ENCODE measurements at places on chromosomes 12 and 14. TPM values are rescaled to one million over a fixed set of nuclear protein-coding genes. Genes with fewer than 3 reads are reported as not detected.

DNA sequence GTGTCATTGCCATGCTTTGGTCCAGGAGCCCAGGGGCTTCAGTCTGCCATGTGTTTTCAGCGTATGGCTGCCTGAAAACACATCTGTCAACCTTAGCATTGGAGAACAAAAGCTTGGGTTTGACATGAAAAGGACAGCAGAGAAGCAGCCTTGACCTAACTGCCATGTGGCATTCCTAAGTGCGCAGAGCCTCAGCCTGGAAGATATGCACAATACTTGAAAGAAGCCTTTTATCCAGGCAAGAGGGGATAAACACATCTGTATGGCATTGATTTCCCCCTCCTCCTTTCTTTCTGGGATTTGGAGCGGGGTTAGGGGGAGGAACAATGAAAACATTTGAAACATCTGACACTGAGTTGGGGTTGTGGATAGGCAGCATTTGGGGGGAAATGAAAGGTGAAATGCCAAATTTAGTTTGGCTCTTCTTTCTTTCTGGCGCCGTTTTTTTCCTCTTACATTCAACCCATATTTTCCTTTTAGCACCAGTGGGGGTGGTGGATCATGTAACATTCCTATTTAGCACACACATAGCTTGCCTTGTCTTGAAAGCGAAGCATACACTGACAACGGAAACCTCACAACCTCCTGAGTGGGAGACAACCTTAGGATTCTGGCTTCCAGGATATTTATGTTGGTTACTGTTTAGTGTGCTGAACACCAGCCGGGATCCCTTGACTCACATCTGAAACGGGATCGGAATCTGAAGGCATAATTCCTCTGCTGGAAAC lies 177.0 kb downstream of the C12orf75 start:
- DNase-seq = no peak

Gene RNASE1
- 1.6 TPM for total RNA-seq

Gene FAM216A
- 18.1 TPM for total RNA-seq

DNA sequence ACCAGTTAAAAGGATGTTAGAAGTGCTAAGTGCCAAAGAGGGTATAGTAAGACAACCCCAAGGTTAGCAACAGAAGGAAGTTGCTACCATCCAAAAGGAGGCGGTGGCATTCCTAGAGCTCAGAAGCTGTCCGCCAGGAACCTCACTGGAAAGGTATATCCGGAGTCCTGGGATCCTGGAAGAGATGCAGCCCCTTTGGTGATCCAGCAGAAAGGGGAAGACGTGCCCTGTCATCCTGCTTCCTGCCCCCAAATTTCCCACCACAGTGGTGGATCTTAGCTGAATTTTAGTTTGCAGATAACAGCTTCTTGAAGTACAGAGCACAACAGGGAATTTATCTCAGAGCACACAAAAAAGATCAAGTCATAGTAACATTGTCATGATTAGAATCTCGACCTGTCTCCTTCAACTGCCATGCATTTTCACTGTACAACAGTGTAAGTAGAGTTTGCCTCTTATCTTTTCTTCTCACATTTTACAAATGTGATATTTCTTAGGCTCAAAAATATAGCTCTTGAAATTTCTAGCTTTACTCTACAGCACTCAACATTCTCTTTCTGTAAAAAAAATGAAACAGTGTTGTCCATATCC lies 526.3 kb downstream of the SOX5 start:
- no peak for DNase-seq

DNA sequence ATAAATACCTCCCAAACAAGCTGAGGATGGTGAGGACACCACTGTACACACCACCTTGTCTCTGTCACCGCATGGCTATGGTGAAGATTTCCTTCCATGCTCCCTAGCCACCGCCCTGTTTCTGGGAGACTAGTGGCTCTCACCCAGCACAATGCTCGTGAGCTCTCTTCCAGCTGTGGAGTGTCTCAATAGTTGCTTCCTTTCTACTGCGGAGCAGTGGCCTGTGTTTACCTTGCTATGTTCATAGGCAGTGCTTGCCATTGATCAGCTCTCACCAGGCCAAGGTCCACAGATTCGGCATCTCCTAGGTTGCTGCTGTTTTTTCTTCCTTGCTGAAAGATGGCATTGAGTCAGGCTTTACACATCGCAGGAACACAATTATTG lies 313.6 kb upstream of the RTL1 start:
- no peak for DNase-seq

- DNase-seq = peak; percentile 58
These were observed 2.1 kb downstream of the KRT83 start for GRCh38 chr12:52319097-52319496.

DNA sequence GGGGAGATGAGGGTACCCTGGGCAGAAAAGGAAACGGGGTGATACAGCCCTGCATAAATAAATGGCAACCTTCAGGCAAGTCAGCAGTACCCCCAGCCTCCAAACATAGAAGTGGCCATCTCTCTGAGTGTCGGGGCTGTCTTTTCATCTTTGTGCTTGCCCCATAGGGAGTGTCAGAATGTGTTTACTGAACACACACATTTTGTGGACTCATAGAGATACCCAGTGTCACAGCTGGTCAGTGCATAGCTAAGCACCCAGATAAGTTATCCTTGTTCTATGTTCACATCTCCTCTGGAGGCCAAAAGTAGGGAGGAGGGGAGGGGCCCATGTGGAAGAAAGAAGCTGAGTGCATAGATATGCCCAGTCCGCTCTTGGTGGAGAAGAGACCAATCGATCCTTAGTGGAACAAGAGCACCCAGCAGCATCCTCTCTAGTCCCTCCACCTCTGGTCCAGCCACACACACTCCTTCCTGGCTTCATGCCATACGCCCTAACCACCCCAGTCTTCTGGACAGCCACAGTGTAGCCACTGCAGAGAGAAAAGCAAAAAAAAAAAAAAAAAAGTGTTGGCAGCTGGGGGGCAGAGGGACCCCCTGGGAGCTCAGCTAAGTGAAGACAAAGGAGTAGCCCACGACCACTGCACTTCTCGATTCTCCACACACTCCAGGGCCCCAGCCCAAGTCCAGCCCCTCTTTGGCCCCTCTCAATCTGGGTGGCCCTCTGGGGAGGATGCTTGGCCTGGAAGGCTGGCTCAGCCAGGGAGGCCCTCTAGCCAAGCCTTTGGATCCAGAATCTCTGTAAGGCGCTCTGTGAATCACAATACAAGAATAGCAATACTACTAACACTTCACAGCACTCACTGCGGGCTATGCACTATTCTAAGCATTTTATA lies 2.6 kb downstream of the ITGA7 start:
- no peak for DNase-seq

DNA sequence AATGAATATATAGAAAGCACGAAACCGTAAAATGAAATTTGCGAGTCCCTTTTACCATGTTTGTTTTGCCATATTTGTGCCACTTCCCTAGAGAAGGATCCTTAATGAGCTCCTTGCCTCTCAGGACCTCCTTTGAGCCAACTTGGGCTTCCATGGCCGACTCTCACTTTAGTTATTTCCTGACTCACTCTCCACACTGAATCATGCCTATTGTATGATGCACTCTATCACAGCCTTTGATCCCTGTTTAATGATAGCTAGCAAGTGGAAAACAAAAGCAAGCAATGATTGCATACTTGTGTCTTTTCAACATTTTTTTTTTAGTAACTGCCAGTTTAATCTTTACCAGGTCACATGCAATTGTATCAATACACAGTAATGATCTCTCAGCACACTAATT lies 153.2 kb downstream of the CCER1 start:
- DNase-seq = no peak

Gene CDCA3
- 48.6 TPM for total RNA-seq

Gene BRF1
- total RNA-seq = 27.0 TPM

Gene SNRPF
- 77.1 TPM for total RNA-seq

Gene ETFBKMT
- total RNA-seq = 1.4 TPM

Gene SLC5A8
- 0.07 TPM for total RNA-seq

GRCh38 chr14:102985665-102986064 lies 63.2 kb downstream of the AMN start:
- no peak for DNase-seq

Gene FGF23
- 0.24 TPM for total RNA-seq

DNA sequence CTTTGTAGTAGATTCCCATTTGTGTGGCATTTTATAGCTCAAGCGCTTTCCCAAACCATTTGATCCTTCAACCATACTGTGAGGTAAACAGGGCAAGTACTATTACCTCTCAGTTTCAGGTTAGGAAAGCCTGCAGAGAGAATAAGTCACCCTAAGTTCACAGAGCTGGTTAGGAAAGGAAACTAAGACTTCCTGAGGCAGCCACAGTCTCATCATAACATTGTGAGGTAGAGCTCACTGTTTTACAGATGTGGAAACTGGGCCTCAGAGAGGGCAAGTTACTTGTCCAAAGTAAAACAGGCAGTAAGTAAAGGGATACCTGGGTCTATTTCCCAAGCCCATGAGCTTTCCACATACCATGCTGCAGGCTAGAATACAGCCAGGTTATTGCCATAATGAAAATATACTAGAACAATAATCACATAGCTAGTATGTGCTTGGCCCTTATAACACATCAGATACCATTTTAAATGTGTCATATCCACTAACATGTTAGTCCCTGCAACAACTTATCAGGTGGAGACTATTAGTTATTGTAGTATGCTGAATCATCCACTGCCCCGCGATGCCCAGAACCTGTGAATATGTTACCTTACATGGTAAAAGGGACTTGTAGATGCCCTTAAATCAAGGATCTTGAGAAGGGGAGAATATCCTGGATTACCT lies 150.9 kb upstream of the GRIP1 start:
- no peak for DNase-seq

DNA sequence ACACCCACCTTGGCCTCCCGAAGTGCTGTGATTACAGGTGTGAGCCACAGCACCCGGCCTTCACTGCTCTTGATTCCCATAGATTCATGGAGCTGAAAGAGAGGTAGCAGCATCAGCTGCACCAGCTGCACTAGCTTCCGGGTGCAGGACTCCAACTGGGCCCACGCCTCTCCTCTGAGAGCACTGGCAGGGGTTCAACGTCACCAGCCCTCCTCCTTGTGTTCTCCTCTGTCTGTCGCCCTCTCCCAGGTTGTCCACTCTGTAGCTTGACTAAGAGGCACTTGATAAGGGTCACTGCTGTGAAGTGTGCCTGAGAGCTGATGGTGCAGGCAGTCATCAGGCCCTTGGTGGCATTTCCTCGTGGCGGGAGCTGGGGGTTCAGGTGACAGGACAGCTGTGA lies 28.3 kb downstream of the MLXIP start:
- DNase-seq = no peak

GRCh38 chr14:101820283-101820798 lies 58.8 kb downstream of the PPP2R5C start:
- DNase-seq = no peak

Gene KIF26A
- total RNA-seq = 43.0 TPM

Gene PZP
- total RNA-seq = not detected

DNA sequence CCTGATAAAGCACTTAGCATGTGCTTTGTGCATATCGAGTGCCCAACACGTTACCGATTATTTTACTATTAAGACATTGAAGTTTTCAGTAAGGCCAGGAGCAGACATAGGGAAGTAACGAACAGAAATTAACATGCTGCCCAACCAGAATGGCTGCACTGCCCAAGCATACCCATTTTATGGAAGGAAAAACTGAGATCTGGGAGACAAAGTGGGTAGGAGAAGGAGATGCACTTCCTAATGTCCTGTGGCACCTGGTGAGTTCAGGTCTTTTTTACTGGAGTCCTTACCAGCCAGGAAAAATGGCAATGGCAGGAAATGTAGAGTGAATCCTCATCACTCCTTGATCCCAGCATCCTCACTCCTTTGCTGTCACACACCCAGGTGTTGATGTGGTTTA lies 768.5 kb downstream of the MED13L start:
- no peak for DNase-seq

Gene ITGB7
- 0.26 TPM for total RNA-seq

Data from H9 (cell line).